ENCODE measurements at places on chromosomes 12 and 14. TPM values are rescaled to one million over a fixed set of nuclear protein-coding genes. Genes with fewer than 3 reads are reported as not detected.

FAM186B gene
- 0.36 TPM for total RNA-seq

- peak; percentile 73 for ATAC-seq
Observed at GRCh38 chr14:72962829-72963312, 36.6 kb downstream of the DCAF4 start.

- ATAC-seq: peak; percentile 55
Observed at GRCh38 chr12:32918890-32919801, 22.6 kb upstream of the PKP2 start.

DNA sequence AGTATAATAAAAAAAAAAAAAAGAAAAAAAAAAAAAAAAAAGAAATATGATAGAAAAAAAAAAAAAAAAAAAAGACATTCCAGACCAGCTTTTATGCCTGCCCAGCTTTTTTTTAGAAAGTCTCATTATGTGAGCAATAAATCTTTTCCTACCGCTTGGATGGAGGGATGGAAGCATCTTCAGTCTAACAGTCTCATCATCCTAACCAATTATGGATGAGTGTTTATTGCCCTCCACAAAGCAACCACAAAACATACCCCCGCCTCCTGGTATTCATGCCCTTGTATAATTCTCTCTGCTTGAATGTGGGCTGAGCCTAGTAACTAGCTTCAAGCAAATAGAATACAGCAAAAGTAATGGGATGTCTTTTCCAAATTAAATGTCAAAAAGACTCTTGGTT, 33.7 kb upstream of the ADAMTS20 start:
- ATAC-seq: no peak

MAP4K5 gene
- total RNA-seq: 35.5 TPM

RPL41 gene
- total RNA-seq: 4,992 TPM

KRT83 gene
- total RNA-seq: not detected

DNA sequence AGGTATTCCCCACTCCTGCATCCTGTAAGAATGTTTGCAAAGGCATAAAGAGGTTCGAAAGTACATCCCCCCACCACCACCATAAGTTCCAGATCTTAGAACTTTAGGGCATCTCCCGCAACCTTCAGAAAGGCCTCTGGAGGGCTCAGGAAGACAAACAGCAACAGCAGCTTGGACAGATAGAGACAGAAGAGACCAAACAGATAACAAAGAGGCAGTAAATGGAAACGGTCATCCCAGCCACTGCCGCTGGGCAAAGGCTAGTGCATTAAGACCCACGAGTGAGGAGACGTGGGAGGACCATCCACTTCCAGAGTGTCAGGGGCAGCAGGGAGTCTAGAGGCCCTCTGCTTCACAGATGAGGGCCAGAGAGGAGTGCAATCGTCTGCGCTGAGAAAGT, 124.3 kb downstream of the CRACR2A start:
- no peak for ATAC-seq

KRT77 gene
- not detected for total RNA-seq

DNA sequence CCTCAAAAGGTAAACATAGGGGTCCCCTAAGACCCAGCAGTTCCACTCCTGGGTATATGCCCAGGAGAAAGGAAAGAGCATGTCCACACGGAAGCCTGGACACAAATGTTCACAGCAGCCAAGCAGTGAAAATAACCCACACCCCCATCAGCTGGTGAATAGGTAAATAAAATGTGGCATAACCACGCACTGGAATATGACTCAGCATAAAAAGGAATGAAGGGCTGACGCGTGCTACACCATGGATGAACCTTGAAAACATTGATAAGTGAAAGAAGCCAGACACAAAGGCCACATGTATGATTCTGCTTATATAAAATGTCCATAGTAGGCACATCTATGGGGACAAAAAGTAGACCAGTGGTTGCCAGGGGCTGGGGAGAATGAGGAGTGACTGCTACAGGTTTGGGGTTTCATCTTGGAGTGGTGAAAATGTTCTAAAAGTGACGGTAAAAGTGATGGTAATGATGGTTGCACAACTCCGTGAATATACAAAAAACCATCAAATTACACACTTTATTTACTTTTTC, 3.8 kb upstream of the SCARB1 start:
- ATAC-seq: no peak

DNA sequence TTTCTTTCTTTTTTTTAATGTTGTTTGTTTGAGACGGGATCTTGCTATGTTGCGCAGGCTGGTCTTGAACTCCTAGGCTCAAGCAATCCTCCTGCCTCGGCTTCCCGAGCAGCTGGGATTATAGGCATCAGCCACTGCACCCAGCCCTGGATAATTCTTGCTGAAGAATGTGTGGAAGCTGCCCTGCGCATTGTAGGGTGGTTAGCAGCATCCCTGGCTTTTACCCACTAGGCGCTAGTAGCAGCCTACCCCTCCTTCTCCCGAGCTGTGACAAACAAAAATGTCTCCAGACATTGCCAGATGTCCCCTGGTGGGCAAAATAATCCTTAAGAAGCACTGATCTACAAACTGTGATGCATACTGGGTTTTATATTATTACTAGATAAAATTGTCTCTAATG, 6.6 kb downstream of the DCAF4 start:
- ATAC-seq: no peak

GRCh38 chr12:51392556-51393237, 1.5 kb upstream of the GALNT6 start:
- ATAC-seq: no peak
